H9 (cell line): ENCODE measurements at places on chromosomes 3 and 15. TPM values are rescaled to one million over a fixed set of nuclear protein-coding genes. Genes with fewer than 3 reads are reported as not detected.
A peak's percentile ranks its signal among the peaks of the same experiment; 100 is the strongest.

DNA sequence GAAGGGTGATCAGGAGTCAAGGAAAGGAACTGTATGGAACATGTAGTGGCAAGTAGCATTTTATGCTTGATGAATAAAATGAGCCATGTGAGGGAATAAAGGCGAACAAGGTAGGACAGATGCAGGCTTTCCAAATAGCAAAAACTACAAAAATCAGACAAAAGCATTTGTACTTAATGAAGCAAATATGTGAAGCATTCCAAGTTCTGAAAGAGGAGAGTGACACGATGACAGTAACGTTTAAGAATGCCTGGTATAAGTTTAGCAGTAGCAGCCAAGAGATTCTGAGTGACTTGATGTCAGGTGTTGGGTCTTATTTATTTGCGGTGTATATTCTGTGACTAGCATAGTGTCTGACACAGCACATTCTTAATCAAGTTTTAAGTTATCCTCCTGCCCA lies 408.2 kb upstream of the RASGRP1 start:
- DNase-seq = no peak

DNA sequence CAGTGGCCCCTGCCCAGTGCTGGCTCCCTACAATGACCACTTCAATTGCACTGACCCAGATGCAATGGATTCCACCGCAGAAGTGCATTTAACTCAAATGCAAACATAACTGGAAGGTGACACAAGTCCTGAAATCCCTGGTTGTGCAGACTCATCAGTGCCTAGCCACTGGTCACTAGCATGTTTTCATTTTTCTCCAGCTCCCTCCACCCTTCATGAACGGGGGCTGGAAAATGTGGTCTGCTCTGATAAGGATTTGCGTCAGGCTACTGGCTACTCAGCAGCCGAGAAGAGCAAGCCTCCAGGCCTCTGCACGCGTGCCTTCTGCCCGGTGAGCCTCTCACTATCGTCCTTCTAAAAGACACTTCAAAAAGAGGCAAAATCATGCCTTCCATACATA lies 27.4 kb upstream of the FURIN start:
- DNase-seq = no peak

DNA sequence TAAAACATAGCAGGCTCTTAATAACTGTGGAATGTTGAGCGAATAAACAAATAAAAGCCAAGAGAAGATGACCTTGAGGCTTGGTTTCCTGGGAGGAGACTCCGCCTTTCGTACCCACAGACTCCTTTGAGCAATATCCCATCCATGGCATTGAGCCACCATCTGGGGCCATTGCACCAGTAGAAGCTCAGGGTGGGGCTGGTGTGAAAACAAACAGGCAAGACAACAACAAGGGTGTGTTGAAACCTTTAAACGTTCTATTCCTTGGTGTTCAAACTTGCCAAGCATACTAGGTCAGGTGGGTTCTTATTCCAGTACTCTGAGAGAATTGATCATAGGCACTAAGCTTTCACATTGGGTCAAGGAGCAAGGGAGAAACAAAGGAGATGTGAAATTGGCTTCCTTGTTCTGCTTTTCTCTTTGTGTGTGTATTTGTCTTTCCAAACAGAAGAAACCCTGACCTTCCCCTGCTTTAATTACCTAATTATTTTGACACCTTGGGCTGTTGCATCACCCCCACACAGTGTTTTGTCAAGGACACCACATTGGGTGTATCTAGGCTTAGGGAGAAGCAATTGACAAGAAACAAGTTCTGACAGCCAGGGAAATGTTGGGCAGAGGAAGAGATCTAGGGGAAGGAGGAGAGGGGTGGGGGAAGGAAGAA lies 105.1 kb upstream of the BCL6 start:
- DNase-seq = no peak

- DNase-seq = no peak
Measured at GRCh38 chr3:170275832-170276231, 53.6 kb downstream of the PRKCI start.

DNA sequence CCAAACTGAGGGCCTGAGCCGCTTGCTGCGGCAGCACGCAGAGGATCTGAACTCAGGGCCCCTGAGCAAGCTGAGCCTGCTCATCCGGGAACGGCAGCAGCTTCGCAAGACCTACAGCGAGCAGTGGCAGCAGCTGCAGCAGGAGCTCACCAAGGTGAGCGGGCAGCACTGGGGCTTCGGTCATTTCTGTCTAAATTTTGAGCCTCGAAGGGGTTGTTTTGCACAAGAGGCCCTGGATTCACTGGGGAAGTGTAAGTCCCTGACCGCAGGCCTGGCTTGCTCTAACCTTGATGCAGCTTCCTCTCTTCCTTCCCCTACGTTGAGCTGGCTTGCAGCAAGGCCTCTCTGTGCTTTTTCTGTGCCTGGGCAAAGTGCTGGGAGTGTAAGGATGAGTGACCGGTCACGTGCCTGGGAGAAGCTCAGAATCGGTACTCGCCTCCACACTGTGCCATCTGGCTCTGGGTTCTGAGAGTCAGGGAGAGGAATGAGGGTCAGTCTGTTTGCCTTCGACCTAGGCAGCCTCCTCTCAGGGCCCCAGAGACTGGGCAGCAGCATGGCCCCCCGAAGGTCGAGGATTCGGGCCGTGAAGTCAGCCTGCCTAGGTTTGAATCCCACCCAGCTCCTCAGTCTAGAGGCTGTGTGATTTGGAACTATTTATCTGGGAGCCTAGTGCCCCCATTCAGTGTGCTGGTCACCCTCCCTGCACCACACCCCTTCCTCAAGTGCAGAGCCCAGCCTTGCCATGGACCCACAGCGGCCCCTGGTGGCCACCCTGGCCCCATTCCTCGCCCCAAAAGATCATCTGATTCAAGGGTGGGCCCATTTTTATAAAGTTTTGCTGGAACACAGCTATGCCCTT lies 1.4 kb downstream of the FES start:
- peak; percentile 79 for DNase-seq

- DNase-seq = no peak
Measured at GRCh38 chr3:9886328-9886727, 4.1 kb upstream of the JAGN1 start.

DNA sequence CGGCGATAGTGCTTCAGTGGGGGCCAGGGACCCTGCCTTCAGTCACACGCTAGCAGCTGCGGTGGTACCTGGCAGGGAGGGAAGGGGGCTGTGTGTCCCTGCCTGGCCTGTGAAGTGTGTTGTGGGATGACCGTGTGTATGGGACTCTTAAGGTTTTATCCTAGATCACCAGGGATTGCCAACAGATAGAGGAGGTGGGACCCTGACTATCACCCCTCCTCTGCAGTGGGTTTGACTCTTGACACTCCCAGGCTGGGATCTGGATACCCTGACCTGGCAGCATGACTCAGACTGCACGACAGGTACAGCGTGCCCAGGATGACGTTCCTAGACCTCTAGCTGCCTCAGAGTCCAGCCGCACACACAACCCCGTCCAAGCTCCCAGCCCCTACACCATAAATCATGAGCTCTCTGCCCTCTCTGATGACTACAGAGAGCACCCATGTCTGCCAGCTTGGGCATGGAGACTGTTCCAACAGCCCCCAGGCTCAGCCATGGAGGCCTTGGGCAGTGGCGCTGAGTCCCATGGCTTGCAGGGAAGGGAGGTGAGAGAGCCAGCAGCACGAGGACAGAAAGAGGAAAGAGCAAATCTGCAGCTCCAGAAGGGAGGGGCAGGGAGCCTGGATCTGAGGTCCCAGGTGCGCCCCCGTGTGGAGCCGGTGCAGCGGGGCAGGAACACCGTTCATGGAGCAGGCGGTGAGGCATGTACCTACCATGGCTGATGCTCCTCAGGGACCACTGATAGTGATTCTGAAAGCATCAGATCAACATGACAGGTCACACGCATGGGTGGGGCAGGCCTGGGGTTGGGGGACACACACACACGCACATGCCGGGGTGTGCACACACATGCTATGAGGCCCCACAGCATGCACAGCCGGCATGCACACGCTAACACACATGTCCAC lies 71.0 kb downstream of the ADAMTS7 start:
- DNase-seq = peak; percentile 91

- DNase-seq = no peak
Measured at GRCh38 chr3:174710612-174711011, 148.5 kb upstream of the NAALADL2 start.

GRCh38 chr3:194283221-194284006 lies 67.7 kb downstream of the CPN2 start:
- peak; percentile 15 for DNase-seq

DNA sequence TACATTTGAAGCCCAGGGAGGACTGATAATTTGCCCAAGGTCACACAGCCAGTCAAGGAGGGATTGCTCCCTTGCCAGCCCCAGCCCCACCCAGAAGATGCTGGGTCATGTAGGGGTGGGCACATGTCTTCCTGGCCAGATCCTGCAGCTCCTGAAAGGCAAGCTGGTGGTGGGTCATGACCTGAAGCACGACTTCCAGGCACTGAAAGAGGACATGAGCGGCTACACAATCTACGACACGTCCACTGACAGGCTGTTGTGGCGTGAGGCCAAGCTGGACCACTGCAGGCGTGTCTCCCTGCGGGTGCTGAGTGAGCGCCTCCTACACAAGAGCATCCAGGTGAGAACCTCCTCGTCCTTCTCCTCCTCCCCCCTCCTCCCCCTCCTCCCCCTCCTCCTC lies 13.2 kb downstream of the ISG20 start:
- DNase-seq = no peak

The ADPGK gene
- total RNA-seq = 48.5 and 54.8 TPM in 2 replicates

The LRRC28 gene
- total RNA-seq = 15.0 and 17.6 TPM in 2 replicates

The VPS18 gene
- 45.0 and 46.1 TPM in 2 replicates for total RNA-seq

The MOBP gene
- 0.13 TPM in 1 of 2 replicates, not detected in the other for total RNA-seq

The NLGN1 gene
- 5.2 and 5.5 TPM in 2 replicates for total RNA-seq

The SLC12A8 gene
- 8.2 and 9.1 TPM in 2 replicates for total RNA-seq

The TICRR gene
- total RNA-seq = 26.0 TPM in 2 replicates

The HDC gene
- not detected in 2 replicates for total RNA-seq

The ZDHHC3 gene
- 58.3 and 71.3 TPM in 2 replicates for total RNA-seq

The WDR49 gene
- 0.90 and 1.3 TPM in 2 replicates for total RNA-seq

The TEX9 gene
- total RNA-seq = 8.4 and 8.9 TPM in 2 replicates
